ENCODE measurements at places on chromosomes 16 and 17.

GRCh38 chr17:14755002-14755401, 454.1 kb downstream of the HS3ST3B1 start:
- DNase-seq: no peak

- DNase-seq: no peak
These were observed 29.7 kb upstream of the NGFR start for GRCh38 chr17:49465331-49465903.

- no peak for DNase-seq
These were observed 5.4 kb downstream of the AMFR start for GRCh38 chr16:56419740-56420548.

DNA sequence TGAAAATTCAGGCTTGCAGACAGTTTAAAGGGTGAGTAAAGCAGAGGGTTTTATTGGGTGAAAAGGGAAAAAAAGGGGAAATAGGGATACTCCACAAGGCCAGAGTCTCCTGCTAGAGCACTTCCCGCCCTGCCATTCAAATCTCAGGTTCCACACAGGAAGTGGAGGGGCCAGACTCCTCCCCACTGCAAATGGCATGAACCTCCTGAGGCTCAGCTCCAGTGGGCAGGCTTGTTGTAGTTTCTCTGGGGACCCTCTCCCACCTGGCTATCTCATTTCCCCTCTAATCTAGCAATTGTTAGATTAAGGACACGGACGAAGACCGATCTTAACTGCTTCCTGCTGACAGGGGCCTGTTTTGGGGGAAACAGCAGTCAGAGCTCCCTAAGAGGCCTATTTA, 43.4 kb downstream of the TAOK1 start:
- no peak for DNase-seq

DNA sequence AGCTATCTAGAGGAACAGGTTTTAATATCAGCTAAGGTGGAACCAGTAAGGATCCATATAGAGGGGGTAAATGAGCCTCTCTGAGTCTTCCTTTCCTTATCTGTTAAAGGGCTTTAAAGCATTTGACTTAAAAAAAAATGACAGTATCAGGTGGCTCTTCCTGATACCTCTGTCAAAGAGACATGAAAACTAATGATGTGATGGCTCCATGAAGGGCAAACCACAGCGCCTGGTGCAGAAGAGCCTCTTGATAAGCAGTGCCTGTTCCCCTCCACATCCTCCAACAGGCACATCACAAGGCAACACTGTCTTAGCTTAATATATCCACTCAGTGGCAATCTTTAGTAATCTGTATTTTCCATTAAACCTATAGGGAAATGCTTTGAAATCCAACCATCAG, 68.9 kb downstream of the USP31 start:
- DNase-seq: no peak
